ENCODE measurements at places on chromosomes 4 and X.
A peak's percentile ranks its signal among the peaks of the same experiment; 100 is the strongest.

- DNase-seq, result no peak
Observed at GRCh38 chr4:15652191-15652590, 3.0 kb downstream of the FBXL5 start.

GRCh38 chr4:143421609-143422008 is 84.9 kb downstream of the GAB1 start:
- no peak for DNase-seq

DNA sequence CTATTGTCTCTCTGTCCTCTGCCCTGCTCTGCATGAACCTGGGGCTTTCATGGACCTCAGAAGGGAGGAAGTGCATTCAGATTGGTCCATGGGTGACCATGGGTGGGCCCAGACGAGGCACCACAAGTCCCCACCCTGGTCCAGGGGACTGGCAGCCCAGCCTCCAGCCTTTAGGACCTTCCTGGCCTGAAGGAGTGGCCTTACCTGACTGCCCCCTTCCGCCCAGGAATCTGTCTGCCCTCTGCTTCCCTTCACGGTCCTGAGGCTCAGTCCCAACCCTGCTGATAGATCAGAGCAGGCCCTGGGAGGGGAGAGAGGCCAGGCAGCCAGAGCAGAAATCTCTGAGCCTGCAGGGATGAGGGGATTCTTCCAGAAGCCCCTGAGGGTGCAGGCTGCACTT is 455.4 kb downstream of the PCDH18 start:
- DNase-seq, result no peak

- peak; percentile 46 for DNase-seq
Observed at GRCh38 chr4:180665994-180666824, 1577.0 kb upstream of the TENM3 start.

DNA sequence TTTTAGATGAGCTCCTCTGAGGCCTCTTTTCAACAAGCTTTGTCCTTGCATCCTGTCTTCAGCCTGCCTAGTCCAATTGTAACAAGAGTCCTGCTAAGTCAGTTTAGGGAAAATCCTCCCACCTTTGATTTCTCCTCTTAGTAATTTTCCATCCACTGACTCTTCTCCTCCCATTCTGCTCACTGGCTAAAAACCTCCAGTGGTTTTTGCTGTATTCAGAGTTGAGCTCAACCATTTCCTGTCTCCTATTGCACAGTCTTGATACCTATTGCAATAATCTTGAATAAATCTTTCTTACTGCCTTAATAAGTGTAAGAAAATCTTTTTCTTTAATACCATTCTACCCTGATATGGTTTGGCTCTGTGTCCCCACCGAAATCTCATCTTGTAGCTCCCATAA is 117.8 kb upstream of the ENPP6 start:
- DNase-seq, result no peak

DNA sequence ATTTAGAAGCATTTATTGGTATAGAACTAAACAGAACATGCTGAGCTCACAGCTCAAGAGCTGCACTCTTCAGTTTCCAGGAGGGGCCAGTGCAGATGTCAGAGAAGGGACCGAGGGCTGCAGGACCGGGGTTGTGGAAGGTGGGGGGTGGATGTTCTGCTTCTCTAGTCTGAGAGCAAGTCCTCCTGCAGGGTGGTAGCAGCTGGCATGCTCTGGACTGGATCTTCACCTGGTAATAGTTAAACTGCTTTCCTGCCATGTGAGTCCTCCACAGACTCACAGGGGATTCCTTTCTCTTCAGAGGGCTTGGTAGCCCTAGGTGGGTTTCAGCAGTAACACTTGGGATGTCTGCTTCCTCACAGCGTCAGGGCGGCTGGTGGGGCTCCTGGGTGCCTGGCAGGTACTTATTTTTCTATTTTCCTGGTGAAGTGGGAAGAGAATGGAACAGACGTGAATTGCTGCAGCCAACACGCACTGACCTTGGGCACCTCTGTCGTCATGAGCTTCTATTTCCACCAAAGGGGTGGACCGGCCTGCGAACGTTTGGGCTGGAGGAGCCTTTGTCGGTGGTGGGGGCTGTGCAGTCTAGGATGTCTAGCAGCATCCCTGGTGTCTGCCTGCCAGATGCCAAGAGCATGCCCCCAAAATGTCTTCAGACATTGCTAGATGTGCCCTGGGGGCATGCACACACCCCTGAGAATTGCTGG is 2.5 kb downstream of the MAEA start:
- no peak for DNase-seq

- DNase-seq, result no peak
Observed at GRCh38 chr4:40409835-40410234, 74.7 kb downstream of the CHRNA9 start.

GRCh38 chr4:152581536-152582160 is 45.8 kb upstream of the FBXW7 start:
- DNase-seq, result no peak

DNA sequence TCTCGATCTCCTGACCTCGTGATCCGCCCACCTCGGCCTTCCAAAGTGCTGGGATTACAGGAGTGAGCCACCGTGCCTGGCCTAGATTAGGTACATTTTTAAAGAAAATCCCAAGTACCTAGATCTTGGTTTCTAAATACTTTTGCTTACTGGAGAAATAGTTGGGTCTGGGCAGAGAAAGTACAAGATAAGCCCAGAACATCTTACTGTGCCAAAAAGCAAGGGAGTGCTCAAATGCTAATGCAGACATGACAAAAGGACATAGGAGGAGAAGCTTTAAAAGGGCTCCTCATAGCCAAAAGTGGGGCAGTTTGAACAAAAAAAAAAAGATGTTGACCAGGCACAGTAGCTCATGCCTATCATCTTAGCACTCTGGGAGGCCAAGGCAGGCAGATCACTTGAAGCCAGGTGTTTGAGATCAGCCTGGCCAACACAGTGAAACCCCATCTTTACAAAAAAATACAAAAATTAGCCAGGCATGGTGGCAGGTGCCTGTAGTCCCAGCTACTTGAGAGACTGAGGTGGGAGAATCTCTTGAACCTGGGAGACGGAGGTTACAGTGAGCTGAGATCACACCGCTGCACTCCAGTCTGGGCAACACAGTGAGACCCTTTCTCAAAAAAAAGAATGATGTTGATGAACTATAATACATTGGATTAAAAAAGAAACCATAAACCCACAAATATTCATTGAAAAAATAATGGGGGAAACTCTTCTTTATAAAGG is 107.5 kb downstream of the APBB2 start:
- no peak for DNase-seq

DNA sequence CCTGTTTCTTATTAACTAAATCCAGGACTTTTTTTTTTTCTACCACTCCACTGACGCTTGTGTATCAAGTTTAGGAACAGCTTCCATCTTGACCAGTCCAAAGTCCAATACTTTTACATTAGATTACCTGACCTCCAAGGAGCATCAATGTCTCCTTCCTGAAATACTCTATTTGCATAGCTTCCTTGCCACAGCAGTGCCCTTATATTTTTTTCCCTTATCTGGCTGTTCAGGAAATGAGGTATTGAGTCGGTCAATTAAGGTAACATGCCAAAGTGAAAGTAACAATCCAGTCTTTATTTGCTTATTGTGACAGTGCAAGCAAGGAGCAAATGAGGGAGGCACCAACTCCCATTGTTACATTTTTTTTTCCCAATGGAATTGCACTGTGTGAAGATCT is 730.8 kb upstream of the NDST4 start:
- DNase-seq, result no peak

- no peak for DNase-seq
Observed at GRCh38 chr4:76550966-76551780, 116.1 kb downstream of the SHROOM3 start.

- DNase-seq, result no peak
Observed at GRCh38 chr4:13968723-13969122, 341.2 kb upstream of the BOD1L1 start.

DNA sequence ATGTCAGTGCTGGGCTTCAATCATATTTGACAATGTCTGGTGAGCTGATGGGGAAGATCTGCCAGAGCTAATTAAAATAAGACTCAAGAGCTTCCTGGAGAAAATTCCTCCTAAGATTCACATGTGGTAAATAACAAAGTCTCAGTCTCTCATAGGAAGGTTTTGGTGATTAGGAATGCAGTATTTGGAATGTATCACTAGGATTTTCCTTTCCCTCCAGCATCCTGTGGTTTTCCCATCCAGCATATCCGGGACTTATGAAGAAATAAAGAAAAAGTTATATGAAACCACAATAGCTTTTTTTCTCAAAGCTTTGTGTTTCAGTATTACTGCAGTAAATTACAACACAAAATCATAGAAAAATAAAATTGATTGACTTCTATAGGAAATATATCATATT is 1597.1 kb downstream of the ADGRL3 start:
- DNase-seq, result no peak

- DNase-seq, result no peak
Observed at GRCh38 chr4:89072921-89073320, 15.9 kb upstream of the FAM13A start.

GRCh38 chr4:145178740-145179280 is 1.6 kb downstream of the OTUD4 start:
- no peak for DNase-seq

- no peak for DNase-seq
Observed at GRCh38 chr4:7383266-7383665, 51.5 kb downstream of the PSAPL1 start.
